NCI-H2227 treated with DMSO at 0.1 percent for 48 hours (cell line): ENCODE measurements at places on chromosomes 2 and 18.

GRCh38 chr2:165634855-165635254 lies 159.2 kb downstream of the GALNT3 start:
- peak; percentile 95 for DNase-seq

- no peak for DNase-seq
Observed at GRCh38 chr18:39168723-39169122, 1603.1 kb upstream of the CELF4 start.

DNA sequence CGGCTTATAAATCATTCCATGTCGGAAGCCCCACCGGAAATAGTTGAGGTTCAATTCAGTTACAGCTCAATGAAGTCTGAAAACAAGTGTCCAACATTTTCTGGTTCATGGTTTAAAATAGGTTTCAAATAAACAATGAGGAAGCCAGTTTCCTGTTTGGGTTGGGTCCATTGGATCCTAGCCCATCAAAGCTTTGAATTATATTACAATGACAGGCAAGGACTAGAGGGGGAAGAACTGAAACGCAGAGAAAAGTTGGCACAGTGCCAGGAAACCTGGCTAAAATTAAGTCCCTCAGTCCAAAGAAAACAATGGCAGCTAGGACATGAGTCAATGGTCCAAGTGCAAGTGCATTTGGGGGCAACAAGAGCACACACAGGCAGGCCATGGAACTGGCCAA lies 32.0 kb downstream of the SLC14A1 start:
- no peak for DNase-seq

DNA sequence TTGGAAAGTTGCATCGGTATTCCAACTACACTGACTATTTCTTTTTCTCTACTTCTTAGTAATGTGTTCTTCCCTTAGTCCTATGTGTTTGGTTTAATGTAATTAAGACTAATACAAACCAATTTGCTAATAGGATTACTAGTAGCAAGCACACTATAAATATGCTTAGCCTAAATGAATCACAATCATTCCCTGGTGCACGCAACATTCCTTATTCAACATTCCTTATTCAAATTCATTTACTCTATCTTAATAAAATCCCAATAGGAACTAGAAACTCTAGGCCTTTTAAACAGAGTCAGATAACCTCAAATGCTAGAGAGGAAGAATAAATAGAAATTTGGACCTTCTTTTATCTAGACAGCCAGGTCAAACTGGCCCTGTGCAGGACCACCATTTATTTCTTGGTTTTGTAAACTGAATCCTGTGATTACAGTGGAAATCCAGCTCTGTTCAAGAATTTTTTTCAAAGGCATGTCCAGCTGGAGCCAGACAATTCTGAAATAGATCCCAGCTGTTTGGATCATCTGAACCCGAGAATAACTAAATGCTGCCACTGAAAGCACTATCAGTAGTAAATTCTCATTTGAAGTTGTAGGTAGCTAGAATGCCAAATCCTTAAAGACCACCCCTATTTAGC lies 103.1 kb downstream of the PPP1R1C start:
- DNase-seq, result no peak

DNA sequence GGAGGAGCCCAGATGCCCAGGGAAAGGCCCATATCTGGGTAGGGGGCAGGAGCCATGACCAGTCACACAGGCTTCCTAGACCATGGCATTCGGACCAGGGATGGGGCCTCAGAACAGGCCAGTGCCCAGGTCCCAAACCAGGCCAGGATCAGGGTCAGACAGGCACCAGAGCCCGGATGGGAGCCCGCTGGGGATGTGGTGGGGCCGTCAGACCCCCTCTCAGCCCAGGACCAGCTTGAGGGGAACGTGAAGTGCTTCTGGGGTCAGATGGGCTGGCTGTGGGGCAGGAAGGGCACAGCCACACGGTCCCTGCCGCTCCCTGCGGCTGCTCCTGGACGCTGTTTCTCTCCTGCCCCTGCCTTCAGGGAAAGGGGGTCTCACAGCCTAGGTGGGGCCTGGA lies 39.1 kb downstream of the SNED1 start:
- no peak for DNase-seq

GRCh38 chr2:36485521-36485920 lies 112.4 kb downstream of the FEZ2 start:
- DNase-seq, result no peak

GRCh38 chr2:207288628-207289027 lies 122.9 kb upstream of the KLF7 start:
- DNase-seq, result no peak

DNA sequence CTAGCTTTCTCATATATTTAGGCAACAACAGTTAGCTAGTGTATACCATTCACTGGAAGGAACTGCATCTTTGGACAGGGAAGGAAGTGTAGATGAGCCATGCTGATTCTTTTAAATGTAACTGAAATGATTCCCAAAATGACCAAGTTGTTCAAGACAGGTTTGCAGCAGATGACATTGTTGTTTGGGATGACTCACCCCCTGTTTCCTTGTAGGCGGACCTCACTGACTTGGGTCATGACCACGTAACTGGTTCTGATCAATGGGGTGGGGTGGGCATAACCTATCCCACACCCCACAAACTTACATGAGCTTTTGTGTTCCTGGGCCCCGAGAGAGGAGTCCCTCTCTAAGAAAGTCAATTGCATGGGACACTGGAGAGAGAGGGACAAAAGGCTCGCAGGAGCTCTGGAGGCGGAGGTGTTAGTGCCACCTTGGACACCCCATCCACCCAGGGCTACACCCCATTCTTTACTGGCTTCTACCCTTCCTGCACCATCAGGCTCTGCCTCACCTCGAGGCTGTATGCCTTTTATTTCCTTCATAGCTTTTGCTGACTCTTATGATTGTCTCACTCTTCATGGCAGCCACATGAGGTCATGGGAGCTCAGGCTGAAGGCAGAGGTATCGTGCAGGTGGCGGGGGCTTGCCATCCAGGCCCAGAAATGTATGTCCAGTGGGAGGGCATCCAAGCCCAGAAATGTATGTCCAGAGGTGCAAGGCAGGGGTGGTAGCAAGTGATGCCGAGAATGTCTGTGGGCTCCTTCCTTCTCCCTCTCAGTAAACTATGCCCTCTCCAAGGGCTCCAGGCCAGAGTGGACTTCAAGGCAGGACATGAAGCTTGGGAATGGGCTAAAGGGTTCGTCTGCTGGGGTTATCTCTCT lies 108.0 kb downstream of the TWIST2 start:
- DNase-seq, result no peak

- DNase-seq, result no peak
Observed at GRCh38 chr2:64915510-64915900, 73.7 kb upstream of the SLC1A4 start.

DNA sequence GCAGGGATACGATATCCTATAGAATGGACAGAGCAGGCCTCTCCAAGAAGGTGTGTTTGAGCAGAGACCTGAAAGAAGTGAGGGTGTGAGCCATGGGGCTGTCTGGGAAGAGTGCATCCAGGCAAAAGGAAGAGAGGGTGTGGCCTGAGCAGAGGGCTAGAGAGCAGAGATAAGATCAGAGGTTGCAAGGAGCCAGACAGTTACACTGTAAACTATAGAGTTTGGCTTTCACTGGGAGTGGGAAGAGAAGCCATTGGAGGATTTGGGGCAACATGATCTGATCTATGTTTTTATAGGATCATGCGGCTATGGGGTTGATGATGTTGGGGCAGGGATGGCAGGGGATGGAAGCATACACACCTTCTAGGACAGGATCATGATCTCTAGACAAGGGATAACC lies 124.1 kb upstream of the MAP3K20 start:
- DNase-seq, result no peak

DNA sequence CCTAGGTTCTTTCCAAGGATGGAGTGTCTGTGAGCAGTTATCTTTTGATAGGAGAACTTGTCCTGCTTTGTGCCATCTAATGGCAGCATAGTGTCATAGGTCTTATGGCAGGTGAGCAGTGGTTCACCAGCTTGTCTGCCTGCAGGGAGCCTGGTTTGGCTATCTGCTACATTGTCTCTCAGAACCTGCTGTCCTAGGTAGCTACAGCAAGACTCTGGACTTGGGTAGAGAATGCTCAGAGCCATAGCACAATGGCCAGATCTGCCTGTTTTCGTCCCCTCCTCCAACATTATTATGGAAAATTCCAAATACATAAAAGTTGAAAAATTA lies 28.3 kb downstream of the AGFG1 start:
- no peak for DNase-seq

- no peak for DNase-seq
Observed at GRCh38 chr2:47655563-47655880, 127.4 kb upstream of the MSH6 start.

DNA sequence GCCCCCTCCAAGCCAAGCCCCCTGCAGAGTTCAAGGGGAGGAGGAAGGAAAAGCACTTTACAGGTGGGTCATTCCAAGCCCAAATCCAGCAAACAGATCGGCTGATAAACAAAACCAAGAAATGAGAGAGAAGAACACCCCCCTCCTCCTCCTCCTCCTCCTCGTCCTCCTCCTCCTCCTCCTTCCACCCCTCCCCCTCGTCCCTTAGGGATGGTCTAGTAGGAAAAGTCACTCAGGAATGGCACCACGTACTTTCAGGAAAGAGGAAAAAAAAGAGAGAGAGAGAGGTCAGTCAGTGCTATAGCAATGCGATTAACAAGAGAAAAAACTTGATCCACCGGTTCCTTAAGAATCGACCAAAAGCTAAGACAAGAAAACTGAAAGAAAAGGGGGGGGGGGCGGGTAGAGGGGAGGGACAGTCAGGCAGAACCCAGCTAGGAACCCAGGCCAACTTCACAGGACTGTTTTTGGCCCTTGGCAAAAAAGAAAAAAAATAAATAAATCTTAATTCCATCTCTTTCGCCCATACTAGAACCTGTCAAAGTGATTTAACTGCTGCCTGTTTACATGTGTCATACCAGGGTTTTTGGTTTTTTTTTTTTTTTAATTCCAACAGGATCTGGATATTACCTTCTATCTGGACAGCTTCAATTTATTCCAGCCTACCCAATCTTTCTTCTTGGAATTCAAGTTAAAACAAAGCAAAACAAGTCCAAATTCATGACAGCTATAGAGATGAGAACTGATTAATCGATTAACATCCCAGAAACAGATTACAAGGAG lies 906 bp downstream of the IKZF2 start:
- DNase-seq, result no peak

GRCh38 chr2:179650420-179650819 lies 211.0 kb downstream of the ZNF385B start:
- no peak for DNase-seq

DNA sequence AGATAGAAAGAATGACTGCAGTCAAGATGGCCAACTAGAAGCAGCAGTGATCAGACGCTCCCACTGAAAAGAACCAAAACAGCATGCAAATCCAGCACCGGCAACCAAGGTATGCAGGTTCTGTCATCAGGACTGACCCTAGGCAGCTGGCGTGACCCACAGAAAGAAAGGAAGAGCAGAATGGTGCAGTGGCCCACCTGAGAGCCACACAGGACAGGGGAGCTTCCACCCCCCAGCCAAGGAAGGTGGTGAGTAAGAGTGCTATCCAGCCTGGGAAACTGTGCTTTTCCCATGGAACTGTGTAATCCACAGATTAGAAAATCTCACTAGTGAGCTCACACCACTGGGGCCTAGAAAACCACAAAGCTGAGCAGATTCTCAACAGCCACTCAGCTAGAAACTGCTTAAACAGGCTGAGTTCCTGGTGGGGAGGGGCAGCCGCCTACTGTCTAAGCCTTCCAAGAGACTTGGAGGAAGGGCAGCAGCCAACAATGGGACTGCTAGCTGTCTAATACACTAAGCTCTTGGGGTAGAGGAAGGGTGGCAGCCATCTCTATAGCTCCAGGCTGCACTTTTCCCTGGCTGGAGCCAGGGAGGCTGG lies 127.9 kb downstream of the EVA1A start:
- no peak for DNase-seq

- DNase-seq, result peak; percentile 43
Observed at GRCh38 chr2:211487733-211488132, 931.3 kb downstream of the CPS1 start.

DNA sequence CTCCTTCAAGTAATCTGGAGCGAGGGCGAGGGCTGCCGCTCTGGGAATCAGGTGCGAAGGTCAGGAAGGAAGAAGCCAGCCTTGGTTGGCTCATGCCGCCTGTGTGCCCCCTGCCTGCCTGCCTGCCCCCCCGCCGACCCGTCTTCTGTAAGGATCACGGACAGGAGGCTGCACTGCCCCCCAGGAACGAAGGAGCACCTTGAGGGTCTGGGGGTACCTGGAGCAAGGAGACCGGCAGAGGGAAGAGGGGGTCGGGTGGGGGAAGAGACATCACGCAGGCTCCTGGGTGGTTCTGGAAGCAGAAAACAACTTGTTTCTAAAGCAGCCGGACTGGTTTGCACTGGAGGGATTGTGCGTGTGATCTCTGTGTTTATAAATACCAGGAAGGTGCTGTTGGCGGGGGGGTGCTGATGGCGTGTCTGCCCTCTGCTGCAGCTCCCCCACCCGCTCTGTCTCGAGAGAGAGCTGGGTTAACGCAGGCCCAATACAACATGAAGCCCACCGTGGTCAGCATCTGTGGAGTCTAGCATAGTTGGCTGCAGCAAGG lies 1.7 kb downstream of the FOSL2 start:
- no peak for DNase-seq

- no peak for DNase-seq
Observed at GRCh38 chr2:71535526-71535925, 82.2 kb downstream of the DYSF start.

GRCh38 chr2:192499476-192499875 lies 304.7 kb upstream of the TMEFF2 start:
- no peak for DNase-seq

GRCh38 chr2:29329899-29330298 lies 214.7 kb downstream of the CLIP4 start:
- DNase-seq, result no peak

- no peak for DNase-seq
Observed at GRCh38 chr2:121287146-121287798, 2.3 kb upstream of the TFCP2L1 start.

DNA sequence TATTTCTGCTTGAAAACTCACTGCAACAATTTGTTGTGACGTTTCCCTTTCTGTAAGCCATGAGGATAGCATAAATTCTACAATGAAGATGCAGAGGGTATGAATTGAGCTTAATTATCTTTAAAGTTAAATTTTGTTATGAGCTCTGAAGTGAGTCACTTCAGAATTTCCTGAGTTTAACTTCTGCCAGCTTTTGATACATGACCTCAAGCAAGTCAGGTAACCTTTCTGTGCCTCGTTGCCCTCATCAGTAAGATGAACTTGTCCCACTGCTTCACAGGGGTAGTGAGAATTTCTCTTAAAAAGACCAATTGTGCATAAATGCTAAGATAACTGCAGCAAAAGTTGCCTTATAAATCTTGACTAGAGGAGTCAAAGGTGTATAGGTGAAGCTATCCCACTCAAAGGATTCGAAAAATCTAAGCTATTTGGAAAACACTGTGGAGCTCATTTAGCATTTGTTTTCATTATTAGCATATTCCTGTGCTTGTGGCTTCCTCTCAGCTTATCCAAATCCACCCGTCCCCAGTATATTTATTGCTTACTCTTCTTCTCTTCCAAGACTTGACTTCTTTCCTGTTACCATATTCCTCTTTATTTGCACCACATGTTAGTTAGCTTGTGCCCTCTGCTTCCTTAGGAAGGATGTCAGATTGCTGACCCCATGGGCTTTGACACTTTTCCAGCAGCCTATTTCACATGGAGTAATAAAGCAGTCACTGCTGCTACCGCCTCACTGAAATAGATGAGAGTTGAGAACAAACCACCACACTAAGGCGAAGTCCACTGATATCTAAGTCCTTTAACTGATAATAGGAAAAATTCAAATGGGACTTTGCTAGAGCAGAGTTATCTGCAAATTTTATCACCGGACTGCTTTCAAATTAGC lies 428.6 kb downstream of the ERBB4 start:
- no peak for DNase-seq
